ENCODE measurements at places on chromosomes 12 and 14. TPM values are rescaled to one million over a fixed set of nuclear protein-coding genes. Genes with fewer than 3 reads are reported as not detected.

CORO1C gene
- 65.4 TPM for total RNA-seq

RAPGEF3 gene
- 0.83 TPM for total RNA-seq

LRP1-AS gene
- total RNA-seq, result not detected

DNAJC22 gene
- 2.4 TPM for total RNA-seq

DNA sequence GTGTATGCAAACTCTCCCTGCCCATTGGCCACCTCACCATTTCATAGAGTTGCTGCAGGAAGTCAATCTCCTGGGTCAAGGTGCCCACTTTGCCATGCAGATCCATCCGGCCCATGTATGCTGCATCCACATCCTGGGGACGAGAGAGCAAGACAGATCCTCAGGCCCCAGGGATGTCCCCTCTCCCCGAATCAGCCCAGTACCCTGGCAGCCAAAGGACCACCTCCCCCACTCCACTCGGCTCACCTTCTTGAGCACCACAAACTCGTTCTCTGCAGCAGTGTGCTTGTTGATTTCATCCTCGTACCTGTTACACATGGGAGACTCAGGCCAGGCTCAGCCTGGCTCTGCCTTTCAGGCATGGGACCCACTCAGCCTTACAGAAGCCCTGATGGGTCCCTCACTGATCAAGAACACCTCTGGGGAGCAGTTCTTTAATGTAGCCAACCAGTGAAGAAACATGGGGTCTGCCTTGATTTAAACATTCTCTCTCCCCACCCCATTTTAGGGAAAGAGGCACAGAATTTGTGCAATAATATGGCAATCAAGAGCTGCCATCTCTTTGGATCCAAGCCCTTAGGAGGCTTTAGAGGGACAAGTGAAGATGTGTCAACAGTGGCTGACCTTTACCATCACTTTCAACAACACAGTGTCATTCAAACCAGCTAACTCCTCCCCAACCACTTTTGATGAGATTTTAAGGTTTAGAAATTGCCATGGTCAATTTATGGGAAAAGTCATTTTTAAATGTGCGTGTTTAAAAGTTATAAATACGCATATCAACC is 3.9 kb downstream of the KRT79 start:
- no peak for DNase-seq

DNA sequence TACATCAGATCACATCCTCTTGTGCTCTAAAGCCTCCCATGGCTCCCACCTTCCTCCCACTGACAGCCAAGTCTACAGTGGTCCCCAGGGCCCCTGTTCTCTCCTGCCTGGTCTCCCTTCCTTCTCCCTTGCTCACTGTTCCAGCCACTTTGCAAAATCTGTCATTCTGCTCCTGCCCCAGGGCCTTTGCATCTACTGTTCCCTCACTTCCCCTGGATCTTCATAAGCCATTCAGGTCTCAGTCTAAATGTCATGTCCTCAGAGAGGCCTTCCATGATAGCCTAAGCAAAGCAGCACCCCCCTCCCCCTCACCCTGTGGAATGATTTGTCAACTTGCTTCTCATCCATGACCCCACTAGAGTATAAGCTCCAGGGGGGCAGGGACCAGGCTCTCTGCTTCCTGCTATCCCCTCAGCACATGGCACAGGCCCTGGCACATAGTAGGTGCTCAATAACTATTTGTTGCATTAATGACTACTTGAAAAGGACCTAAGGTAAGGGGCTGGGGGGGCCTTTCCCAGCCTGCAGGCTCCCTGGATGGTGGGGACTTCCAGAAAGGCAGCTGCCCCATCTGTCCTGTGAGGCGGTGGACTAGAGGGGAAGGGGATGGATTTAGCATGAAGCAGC is 5.0 kb downstream of the SLC8B1 start:
- DNase-seq, result no peak

GRCh38 chr14:59252772-59253500 is 64.5 kb downstream of the DAAM1 start:
- DNase-seq, result no peak

- no peak for DNase-seq
Observed at GRCh38 chr14:100836941-100837804, 11.3 kb downstream of the MEG3 start.

DNA sequence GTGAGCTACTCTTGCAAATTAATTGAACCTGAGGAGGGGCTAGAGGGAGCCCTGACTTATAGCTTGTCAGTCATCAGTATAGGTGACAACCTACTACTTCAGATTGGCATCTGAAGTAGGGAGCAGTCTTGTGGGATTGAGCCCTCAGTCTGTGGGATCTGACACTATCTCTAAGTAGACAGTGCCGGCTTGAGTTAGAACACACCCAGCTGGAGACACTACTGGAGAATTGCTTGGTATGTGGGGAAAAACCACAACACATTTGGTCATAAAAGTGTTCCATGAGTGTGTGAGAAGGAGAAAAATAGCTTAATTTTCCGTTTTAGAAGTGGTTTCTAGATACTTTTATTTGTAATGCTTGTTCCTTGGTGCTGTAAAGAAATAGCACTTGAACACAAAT is 30.5 kb upstream of the DDHD1 start:
- DNase-seq, result peak; percentile 13

DNA sequence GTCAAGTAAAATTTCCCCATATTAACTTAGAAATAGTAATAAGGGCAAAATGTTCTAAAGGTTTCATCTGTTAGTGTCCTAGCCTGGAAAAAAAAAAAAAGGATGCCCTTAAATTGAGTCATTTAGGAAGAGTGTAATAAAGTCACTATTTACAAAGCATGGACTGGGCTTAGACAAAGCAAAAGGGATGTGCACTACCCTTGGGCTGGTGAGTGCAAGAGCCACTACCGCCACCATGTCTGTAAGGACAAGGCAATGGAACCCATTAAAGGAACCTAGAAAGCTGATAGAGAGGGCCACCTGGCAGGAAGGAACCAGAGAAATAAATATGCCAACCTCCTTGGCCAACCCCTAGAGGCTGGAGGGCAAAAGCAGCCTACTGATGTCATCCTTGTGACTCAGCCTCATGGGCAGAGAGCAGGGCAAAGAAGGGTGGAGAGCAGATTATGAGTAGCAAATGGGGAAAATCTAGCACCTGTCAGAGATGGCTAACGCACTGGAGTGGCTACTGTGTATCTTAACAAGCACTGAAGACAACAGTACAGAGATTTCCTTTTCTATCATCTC is 59.5 kb upstream of the FUT8 start:
- peak; percentile 83 for DNase-seq

GRCh38 chr12:3418609-3419390 is 72.2 kb upstream of the PRMT8 start:
- no peak for DNase-seq

DNA sequence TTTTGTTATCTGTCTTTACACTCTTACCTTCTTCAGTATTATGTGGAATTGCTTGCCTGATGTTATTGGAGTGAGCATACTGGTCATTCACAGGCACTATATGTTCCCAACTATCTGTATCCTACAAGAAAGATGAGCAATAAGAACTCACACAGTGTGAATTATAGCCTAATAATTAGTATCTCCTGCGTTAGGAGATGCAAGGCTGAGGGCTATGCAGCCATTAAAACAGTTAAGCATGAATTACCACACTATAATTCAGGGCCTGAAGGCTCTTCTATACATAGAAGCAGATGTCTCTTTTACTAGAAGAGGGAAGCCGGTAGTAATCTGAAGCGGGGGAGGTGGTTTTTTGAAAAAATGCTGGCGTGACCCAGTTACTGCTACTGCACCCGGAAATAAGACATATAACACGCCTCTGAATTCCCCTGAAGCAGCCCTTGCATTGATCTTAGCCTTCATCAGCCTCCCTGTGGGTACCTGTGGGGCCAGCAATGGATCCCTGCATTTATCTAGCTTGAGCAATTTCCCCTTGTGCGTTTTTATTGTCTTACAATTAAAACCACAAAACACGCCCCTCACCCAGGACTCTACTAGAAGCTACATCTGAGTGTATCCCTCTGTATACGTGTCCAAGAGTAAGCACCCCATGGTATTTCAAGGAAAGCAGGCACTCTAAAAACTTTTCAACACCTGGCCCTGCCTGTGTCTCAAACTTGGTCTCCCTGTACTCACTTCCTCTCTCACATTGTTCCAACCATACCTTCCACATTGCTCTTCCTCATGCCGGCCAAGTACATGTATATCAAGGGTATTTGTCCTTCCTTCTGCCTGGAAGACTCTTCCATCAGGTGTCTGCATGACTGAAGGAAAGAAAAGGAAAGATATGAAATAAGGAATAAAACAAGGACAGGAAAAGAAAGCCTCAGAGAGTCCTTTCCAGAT is 210.9 kb upstream of the ARID2 start:
- no peak for DNase-seq

- DNase-seq, result no peak
Observed at GRCh38 chr12:52010692-52011601, 4.2 kb downstream of the TAMALIN start.

GRCh38 chr14:92482621-92483319 is 30.8 kb upstream of the RIN3 start:
- no peak for DNase-seq

- no peak for DNase-seq
Observed at GRCh38 chr14:40218282-40218941, 786.2 kb upstream of the FBXO33 start.

DNA sequence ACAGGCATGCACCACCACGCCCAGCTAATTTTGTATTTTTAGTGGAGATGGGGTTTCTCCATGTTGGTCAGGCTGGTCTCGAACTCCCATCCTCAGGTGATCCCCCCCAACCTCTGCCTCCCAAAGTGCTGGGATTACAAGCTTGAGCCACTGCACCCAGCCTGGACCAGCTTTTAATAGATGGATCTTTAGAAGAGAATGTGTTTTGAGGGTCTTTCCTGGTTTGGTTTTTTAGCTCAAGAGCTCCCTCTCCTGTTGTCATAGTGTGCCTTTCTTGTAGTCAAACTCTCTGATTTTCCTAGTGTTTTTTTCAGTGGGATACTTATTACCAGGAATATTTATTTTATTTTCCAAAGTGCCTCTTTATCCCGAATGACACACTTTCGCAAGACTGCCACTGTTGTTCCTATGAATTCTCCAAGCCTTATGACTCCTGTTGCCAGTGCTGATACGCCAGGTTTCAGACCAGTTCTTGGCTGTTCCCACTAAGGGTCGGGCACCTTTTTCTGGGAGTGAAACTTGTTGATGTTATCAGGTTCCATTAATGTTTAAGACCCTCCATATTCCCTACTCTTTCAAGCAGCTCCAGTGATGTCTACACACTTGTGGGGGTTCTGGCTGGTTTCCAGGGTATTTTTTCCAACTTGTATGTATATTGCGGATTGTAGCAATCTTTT is 31.5 kb upstream of the LIMA1 start:
- peak; percentile 48 for DNase-seq

GRCh38 chr14:24427537-24428508 is 1.6 kb downstream of the CBLN3 start:
- DNase-seq, result no peak

DNA sequence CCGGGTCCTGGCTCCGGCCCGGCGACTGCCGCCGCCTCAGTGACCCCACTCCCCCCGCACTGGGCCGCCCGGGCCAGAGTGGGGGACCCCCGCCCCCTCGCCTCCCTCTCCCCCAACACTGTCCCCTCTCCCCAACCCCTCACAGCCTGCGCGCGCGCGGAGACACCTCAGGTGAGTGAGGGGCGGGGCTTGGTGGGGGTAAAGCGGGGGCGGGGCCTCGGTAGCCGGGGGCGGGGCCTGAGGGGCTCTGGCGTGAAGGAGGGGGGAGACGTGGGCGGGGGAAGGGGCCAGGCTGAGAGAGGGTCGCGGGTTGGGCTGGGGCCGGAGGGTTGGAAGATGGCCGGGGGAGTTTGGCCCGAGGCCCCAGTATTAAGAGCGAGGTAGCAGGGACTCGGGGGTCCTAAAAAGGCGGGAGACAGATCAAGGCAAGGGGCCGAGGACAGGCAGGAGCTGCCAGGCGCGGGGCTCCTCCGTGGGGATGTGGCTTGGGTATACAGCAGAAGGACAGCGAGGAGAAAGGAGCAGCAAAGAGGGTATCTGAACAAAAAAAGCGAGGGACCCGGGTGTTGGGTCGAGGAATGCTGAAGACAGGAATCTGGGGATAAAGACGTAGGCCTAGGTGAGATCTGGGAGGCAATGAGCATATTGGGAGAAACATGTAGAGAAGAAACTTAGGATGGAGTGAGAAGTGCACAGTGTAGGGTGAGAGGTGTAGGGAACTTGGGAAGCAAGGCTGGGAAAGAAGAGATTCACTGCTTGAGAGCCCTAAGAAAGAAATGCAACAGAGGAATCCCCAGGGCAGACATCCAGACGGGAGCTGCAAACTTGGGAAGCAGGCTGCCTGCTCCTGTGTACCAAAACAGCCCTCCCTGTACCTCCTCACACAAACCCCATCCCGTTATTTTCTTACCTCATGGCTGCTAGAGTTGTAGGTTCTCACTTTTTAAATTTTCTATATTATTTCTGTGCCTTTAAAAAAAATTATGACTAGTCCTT is 10.8 kb downstream of the SUOX start:
- peak; percentile 46 for DNase-seq

DNA sequence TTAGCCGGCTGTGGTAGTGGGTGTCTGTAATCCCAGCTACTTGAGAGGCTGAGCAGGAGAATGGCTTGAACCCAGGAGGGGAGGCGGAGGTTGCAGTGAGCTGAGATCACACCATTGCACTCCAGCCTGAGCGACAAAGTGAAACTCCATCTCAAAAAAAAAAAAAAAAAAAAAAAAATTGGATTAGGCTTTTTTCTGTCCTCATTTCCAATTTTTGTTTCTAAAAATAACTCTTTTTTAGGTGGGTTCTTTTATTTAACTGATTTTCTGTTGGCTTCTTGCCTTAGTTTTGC is 863.7 kb downstream of the LRFN5 start:
- peak; percentile 12 for DNase-seq

- DNase-seq, result no peak
Observed at GRCh38 chr12:54605138-54605970, 16.9 kb upstream of the PPP1R1A start.

DNA sequence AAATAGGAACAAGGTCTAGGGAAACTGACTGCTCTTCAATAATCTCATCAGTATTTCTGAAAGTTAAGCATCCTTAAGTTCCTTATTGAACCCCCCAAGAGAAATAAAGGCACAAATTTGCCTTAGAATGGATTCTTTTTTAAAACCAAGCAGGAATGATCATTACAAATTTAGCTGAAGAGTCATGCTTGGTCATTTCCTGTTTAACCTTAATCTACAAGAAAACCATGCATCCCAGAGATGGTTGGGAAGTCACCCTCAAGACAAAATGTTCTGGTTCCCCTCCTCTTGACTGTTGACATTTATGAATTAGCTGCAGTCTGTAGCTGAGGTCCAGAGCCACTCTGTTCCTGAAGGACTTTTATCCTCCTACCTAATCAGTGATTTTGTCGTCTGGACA is 291.8 kb upstream of the G2E3 start:
- peak; percentile 11 for DNase-seq

DNA sequence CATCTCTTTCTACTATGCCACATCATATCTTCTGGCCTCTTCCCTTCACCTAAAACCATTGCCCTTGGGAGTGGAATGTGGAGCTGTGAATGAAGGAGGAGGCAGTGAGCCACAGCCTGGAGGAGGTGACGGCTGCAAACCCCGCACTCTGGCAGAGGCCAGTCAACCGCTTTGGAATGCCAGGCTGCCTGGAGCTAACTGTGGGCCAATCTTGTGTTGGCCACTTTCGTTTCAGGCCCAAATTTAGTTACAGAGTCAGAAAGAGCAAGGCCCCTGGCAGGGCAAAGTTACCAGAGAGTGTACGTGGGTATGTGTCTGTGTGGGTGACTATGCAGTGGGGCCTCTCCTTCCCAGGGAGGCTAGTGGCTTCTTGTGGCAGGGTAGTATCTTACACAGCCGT is 40.1 kb downstream of the CACNA1C start:
- peak; percentile 73 for DNase-seq

- no peak for DNase-seq
Observed at GRCh38 chr12:52054231-52054832, 3.1 kb downstream of the NR4A1 start.

Measured in Daoy (cell line).